ENCODE measurements at places on chromosomes 7 and 10.
A peak's percentile ranks its signal among the peaks of the same experiment; 100 is the strongest.

DNA sequence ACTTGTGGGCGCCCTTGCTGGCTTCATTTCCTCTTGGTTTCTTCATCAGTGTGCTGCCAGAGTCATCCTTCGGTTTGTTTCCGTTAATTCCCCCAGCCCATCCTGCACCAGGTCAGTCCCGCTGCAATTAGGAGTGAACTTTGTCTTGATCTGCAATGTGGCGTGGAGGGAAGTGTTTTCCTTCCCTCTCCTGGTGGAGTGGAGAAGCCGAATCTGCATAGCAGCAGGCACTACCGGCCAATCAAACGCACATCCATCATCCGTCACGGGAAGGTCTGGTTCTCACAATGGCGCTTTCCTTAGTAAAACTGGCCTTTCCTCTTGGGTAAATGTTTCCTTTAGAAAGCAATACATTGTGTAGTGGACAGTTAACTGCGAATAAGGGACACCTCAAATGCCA is 337.5 kb downstream of the CXCL12 start:
- DNase-seq = no peak

GRCh38 chr7:112868609-112869008 is 78.4 kb upstream of the TMEM168 start:
- no peak for DNase-seq

DNA sequence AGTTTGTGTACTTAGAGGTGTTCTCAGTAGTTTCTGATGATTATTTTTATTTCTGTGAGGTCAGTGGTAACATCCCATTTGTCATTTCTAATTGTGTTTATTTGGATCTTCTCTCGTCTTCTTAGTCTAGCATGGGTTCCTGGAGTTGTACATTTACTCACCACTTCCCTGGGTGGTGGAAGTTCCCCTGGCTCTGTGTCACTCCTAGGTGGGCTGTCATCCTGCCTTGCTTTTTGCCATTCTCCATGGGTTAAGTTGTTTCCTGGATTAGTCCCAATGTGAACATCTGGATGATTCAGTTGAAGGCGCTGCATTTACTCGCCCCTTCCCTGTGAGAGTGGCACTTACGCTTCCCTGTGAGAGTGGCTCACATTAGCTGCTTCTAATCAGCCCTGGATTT is 48.2 kb downstream of the GSAP start:
- DNase-seq = no peak

DNA sequence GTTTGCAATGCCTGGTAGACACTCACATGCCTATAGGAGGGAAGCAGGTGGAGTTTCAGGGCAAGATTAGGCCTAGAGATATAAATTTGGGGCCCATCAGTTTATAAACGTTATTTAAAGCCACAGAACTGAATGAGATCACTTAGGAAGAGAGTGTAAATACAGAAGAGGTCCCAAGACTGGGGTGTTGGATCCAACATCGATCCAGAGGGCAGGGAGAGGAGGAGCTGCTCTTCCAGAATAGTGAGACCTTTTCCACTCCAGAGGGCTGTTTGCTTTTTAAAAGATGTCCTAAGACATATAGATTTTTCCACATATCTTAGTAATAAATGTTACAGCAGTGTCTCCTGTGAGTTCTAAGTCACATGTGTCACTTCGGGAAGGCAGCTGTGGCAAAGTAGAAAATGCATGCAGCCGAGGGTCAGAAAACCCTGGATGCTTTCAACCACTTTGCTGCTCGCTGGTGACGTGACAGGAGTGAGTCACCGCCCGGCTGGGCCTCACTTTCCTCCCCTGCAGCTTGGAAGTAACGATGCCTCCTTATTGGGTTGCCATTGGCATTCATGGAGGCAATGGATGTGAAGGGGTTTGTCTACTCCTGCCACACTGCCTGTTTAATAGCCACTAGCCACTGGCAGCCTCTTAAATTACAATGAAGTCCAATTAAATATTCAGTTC is 95.4 kb downstream of the TRIL start:
- no peak for DNase-seq

- no peak for DNase-seq
These were observed 163.1 kb downstream of the GFRA1 start for GRCh38 chr10:116109881-116110280.

GRCh38 chr10:117334066-117334465 is 41.2 kb downstream of the PDZD8 start:
- no peak for DNase-seq

DNA sequence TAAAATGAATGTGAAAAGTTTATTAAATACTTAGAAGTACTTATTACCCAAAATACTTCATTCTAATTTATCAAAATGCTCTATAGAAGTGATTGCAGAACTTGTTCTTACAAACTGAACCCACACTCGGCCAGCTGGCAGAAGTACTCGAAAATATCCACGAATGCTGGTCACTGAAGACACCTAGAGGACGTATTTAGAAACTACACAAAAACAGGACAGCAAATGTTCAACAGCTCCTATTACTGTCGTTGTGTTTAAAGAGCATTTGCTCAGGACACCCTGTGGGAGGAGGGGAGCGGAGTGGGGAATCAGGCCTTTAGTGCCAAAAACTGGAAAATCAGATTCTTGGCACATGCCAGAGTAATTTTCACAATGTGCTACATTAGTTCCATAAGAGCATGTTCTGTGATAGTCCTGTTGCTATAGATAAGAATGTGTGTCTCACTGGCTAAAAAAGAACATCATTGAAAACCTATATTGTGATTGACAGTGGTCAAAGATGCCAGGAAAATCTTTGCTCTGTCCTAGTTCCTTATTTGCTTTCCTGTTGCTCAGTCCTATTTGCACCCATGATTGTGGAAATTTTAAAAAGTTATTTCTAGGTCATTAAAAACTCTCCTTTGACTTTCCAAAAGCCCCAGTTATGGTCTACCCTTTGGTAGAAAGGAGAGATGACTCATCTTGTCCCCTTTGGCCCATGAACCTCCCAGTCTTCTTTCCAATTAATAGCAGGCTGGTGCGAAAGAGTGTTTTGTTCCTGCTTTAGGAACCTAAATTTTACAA is 49.0 kb upstream of the NRBF2 start:
- DNase-seq = peak; percentile 76

DNA sequence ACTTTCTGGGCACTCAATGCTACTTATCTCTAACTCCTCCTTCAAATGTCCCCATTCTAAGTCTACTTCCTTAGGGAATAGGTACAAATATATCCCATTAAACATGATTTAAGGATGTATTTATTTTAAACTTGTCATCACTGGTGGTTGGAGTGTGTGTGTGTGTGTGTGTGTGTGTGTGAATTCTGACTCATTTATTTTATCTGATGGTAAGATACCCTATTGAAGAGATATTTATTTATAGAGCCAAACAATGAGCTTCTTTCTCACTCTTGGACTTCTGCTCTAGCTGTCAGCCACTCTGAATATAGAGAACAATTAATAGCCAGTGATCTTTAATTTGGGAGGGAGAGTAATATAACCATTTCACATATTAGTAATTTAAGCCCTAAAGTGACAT is 17.8 kb upstream of the MAGI2 start:
- DNase-seq = peak; percentile 32

DNA sequence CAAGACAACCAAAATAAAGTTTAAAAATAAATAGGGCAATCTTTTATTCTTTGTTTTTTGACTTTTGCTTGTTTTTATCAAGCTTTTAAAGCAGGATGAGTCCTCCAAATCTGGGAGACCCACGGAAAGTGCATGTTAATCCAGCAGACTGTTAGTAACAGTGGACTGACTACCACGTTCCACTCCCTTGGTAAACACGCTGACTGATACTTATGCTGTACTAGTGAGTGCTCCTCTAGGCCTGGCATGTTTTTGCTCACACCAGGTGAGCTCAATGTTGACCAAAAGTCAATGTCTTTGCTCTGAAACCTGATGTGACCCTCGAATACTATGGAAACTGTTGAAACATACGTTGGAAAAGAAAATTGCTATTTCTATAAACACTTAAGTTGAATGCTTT is 88.4 kb downstream of the KIAA1549 start:
- no peak for DNase-seq

GRCh38 chr10:32132357-32132946 is 76.2 kb upstream of the KIF5B start:
- DNase-seq = no peak

GRCh38 chr10:124522131-124522932 is 60.7 kb downstream of the LHPP start:
- DNase-seq = no peak

DNA sequence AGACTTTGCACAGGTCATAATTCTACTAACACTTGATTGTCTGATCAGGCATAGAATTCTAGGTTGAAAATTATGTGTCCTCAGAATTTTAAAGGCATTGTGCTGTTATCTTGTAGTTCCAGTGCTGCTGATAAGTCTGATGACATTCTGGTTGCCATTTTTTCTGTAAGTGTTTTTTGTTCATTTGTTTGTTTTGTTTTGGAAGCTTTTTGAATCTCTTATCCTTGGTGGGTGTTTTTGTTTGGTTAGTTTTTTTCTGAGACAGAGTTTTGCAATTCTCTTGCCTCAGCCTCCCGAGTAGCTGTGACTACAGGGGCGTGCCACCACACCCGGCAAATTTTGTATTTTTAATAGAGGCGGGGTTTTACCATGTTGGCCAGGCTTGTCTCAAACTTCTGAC is 178.9 kb downstream of the CCDC71L start:
- no peak for DNase-seq

DNA sequence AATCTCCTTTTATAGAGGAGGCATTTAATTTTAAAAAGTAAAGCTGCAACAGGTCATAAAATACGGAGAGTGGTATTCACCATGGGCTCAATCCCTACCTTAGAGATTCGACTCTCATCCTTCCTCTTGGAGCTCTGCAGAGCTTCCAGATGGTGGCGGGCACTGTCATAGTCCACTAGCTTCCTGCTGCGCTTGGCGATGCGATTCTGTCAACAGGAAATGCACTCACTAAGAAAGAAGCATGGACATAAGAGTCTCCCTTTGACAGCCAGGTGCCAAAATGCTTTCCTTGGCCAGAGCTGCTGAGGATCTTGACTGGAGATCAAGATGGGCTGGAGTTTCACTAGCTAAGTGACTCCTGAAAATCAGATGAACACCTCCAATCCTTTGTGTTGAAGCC is 154.4 kb downstream of the AMPH start:
- DNase-seq = no peak

DNA sequence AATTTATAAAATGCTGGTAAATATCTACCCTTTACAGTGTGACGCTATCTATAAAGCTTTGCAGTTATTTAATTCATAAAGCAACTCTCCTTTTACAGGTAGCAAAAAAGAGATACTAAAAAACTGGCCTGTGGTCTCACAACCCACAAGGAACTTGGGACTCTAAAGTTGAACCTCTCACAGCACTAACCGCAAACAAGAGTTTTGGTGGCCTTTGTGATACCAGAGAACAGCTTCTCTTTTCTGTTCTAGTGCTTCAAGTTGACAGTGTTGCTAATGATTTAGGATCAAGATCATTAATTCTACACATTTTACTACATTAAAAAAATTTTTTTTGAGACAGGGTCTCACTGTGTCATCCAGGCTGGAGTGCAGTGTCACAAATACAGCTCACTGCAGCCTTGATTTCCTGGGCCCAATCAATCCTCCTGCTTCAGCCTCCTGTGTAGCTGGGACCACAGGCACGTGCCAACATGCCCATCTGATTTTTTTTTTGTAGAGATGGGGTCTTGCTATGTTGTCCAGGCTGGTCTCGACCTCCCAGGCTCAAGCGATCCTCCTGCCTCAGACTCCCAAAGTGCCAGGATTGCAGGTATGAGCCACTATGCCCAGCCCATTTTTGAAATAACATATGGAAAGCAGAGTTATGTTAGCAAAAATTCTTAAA is 56.0 kb upstream of the ST8SIA6 start:
- no peak for DNase-seq

- no peak for DNase-seq
These were observed 72.5 kb upstream of the NKX6-2 start for GRCh38 chr10:132858121-132859081.

DNA sequence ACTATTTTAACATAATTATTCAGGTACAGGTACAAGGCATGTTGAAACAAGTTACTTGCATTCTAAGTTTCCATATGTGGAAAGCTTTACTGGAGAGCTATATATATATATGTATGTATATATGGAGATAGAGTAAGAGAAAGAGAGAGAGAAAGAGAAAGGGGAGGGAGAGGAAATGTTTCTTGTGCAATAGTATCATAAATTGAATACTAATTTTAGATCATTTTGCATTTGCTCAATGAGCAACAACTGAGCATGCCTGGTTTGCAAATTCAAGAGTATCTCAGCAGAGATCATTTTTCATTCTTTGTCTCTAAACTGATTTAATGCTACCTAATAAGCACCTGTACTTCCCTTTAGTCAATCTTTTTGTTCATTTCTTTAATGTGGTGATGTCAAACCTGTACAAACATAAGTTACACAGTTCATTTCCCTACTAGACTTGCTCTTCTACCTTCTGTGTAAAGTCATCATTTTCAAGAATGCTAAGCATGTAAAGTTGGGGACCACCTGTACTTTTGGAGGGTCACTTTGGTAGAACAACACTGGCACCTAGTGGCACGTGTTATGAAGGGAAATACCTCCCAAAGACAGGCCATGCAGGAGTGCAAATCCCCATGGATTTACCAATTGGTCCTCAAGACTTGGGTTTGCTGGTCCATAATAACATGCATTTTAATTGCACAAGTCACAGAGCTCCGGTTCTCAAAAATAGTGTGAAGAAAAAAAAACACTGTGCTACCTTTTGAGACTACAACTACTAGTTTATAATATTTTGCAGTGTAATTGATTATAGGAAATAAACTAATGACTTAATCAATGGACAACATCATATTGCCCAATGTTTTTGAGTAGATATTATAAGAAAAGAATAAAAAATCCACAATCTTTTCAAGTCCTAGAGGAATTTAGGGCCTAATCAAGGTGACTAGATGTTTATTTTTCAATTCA is 431.2 kb upstream of the IGFBP3 start:
- peak; percentile 68 for DNase-seq

DNA sequence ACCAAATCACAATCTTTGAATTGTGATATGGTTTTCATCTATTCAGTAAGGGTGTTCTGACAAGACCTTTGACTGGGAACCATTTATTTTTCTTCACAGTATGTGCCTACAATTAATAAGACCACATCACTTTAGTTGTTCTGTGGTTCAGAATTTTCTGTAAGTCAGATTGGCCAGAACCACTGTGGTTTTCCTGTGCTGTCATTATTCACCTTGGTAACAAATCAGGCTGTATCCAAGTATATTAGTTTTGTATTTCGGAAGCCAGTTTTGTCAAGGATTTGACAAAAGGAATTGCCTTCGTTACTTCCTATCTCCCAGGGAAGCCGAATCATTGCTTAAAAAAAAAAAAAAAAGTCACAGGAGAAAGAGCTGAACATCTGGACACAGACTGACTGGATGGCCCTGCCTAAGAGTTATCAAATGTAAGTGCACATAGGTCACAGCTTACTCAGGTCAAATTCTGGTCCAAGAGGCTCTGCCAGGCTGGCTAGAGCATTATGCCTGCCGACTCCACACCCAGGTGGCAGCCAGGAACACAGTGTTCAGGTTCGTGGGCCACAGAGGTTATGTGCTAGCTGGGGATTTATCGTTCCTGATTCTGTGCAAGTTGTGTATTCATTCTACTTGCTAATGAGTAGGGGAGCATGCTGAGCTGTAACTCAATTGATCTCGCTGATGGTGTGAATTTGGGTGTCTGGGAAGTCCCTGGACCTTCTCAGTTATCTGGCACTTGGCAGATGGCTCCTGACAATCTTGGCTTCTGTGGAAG is 175.3 kb downstream of the JAZF1 start:
- DNase-seq = peak; percentile 70

Data from amniotic epithelial cell (primary cell).